ENCODE measurements at places on chromosomes 7 and 10.

DNA sequence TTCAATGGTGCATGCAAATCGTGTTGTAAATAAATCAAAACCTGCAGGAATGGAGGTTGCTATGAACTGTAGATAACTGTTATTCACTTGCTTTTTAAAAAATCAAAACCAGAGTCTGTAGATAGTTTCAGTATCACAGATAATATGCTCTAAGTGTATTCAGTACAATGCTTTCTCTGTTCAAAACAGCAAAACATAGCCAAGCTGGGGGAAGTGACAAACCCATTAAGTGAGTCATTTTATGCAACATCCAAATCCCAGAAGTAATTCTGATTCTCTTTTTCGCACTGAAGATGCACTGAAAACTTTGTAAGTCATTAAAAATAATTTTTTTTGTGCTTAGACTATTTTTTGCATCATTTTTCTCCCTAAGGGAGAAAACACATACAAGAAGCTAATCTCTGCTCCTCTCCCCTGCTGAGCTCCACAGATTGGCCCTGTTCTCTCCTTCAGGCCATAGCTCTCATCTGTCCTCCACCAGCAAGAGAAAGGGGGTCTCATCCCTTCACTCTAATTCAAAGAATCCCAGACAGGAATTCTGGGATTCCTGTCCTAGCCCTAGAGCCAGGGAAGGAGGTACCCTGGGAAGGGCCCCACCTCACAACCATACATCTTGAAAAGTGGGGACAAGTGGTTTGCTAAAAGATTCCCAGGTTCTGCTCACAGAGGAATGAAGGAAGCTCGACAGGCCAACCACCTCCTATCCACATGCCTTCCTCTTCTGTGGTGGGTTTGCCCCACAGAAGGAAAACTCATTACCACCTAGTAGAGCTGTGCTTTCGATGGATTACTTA lies 4.9 kb downstream of the PRTFDC1 start:
- DNase-seq, result no peak

- DNase-seq, result no peak
Measured at GRCh38 chr7:48168159-48168558, 3.1 kb upstream of the ABCA13 start.

DNA sequence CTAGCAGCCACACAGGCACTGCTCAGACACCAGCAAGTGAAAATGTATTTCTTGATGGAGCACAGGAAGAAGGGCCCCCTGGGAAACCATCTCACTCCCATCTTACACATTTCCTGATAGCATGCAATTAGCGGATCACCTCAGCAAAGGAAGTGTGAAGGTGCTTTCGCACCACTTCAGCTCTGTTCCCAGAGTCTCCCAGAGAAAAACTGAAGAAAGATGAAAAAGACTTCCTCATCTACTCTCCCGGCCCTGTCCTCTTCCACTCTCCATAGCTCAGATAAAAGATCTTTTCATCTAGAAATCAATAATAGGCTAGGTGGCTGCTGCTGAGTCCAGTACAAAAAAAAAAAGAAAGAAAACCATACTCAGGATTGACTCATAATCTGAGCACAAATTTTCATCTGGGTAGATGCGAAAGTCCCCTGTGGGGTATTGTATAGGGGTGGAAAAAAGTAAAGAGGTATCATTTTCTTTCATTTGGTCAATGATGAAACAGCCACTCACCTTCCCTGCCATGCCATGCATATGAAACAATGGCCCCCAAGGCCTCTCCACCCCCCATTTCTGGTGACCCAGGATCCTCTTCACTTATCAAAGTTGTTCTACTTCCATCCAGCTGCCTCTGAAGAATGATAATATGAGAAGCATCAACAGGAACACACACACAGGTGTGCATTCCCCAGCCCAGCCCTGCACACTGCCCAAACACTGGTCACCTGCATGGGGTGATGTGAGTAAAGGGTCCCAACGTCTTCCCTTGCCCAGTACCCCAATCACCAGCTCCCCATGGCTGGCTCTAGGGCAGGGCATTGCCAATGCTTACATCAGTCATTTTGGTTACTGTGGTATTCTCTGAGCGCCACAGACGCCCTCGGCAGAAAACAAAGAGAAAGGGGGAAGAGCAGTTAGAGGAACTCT lies 48.8 kb upstream of the DGKI start:
- no peak for DNase-seq

GRCh38 chr7:2162959-2163358 lies 69.8 kb downstream of the MAD1L1 start:
- no peak for DNase-seq

DNA sequence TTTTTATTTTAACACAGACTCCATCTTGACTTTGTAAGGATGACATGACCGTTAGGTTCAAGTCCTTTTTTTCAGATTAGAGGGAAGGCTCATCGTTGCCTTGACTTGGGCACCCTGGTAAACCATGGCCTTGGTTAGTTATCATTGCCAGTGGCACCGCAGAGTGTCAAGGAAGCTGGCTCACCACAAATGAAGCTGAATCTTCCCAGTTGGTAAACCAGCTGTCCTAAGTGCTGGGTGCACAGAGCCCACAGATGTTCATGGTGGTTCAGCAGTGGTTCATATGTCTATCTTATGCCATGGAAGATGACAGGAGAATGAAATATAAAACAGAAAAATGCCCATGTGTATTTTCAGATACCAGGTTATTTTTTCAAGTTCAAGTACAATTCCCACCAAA lies 273.6 kb downstream of the PLXDC2 start:
- DNase-seq, result no peak

GRCh38 chr7:7791523-7791922 lies 73.1 kb upstream of the RPA3 start:
- no peak for DNase-seq

DNA sequence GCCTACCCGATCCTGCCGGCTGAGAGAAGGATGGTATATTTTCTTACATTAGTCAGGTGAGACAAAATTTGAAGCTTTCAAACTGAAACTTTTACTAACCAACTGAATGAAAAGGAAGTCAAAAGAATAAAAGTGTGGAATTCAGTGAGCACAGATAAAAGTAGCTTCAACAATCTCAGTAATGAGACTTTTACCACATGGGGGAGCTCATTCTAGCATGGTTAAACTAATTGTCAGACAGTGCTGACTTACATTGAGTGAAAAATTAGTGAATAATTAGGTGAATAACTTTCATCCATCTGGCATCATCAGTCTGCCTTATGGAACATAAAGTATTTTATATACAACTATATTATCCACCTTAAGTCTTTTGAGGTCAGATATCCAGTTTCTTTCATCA lies 8.4 kb downstream of the FAM237B start:
- DNase-seq, result no peak

DNA sequence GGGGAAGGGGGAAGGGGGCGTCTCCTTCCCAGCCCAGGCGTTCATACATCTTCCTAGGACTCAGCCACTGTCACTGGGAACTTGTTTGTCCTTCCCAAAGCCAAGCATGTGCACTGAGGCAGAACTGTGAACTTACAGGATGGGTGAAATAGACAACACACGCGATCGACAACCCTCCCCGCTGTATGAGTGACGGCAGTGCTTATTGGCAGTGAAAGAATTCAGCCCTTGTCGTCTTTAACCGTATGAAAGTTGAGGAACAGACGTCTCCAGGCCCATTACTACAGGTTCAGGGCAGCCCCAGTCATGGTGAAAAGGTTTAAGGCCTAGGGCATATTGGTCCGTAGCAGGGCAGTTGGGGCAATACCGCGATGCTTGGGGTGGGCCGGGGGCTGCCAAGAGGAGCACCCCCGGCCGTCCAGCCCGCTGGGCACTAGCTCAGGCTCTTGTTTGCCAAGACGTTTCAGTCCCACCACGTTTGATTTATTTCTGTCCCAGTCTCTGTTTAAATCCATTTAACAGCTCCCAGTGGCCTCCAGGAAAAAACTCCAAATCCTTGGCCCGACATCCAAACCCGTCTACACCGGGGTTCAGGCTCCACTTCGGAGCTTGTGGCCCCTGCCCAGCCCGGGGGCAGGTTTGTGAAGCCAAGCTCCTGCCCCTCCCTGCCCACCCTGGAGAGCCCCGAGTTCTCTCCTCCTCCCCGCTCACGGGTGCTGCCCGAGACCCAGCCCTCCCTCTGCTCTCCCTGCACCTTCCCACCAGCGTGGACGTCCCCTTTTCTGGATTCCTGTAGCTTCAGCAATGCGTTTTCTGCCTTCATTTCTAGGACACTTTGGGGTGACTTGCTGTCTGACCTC lies 159.8 kb downstream of the DNAJB6 start:
- DNase-seq, result no peak

DNA sequence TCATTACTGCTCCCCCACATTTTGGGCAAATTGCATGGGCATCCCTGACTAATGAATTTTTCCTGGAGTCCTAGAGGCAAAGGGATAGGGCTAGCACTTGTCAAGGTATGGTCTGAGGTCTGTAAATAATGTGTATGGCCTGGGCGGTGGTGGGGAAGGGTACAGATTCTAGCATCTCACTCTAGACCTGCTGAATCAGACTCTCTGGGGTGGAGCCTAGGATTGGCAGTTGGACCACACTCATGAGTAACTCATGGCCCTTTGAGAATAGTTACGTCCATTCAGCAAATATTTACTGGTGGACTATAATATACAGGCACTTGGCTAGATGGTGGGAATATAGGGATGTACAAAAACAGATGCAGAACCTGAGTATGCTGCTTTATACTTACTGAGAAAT lies 118.0 kb downstream of the CELF2 start:
- DNase-seq, result no peak

- DNase-seq, result no peak
Measured at GRCh38 chr10:127922675-127923366, 15.9 kb downstream of the PTPRE start.

DNA sequence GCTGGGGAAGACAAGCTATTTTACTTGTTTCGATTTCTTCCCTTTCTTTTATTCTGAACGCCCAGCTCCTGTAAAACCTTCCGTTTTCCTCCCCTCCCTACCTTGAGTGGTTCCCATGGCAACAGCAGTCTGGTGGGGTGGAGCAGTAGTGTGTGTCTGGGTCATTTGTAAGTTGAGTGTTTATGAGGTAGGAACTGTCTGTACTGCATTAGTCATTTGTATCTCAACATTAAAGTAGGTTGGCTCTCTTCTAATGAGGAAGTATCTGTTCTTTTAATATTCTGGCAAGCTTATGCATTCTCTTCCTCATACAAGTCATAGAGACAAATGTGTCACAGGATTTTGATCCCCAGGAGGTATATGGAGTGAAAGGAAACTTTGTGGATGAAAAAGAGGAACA lies 85.3 kb upstream of the CCDC6 start:
- DNase-seq, result no peak

DNA sequence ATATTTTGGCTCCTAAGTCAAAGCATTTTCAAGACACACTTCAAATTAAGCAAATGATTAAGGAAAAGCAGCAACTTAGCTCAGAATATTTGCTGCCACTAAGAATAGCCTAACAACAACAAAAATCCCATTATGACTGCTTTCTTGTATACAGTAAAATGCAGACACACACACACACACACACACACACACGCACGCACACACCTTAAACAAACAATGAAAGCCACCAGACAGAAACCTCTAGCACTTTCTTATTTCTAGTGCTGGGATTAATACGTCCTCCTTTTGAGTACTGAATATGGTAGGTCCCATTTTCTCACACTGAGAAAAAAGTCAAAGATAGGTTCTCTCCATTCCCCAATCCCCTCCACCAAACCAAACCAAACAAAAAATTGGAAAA lies 23.4 kb upstream of the FEZF1 start:
- DNase-seq, result no peak

- DNase-seq, result no peak
Measured at GRCh38 chr7:14021069-14021468, 31.6 kb upstream of the ETV1 start.

DNA sequence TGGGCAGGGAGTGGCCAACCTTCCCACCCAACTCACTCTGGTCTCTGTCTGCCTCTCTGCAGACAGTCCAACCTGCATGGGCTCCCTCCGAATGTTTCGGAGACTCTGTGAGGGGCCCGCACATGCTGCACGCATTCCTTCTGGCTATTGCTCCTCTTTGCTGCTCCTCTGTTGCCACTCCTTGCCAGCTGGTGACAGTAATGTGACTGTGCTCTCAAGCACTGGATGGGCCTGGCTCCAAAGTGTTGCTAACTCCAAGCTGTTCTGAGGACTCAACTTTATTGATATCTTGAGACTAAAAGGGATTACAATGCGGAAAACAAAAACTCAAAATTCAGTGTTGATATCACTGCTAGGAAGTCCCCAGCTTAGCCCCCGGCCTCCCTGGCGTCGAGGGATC lies 105.4 kb upstream of the KIF5B start:
- DNase-seq, result no peak

DNA sequence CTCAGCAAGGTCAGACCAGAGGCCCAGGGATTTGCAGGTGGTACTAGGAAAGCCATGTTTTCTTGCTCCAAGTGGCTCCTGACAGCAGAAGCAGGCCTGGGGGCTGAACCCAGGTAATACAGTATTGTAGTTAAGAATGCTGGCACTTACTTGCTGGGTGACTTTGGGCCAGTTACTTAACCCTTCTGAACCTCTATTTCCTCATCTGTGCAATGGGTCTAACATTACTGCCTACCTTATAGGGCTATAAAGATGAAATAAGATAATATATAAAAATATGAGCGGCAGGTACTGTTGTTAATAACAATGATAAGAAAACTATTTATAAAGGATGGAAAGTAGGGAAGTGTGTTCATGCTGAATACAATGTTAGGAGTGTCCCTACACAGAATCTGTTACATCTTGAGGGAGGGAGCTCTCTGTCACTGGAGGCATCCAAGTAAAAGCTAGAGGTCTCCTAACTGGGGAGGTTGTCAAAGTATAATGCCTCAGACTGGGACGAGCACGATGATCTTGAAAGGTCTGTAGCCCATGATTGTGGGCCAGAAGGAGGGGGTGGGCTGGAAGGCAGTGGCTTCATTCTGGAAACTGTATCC lies 26.9 kb downstream of the ADAMTS14 start:
- no peak for DNase-seq

DNA sequence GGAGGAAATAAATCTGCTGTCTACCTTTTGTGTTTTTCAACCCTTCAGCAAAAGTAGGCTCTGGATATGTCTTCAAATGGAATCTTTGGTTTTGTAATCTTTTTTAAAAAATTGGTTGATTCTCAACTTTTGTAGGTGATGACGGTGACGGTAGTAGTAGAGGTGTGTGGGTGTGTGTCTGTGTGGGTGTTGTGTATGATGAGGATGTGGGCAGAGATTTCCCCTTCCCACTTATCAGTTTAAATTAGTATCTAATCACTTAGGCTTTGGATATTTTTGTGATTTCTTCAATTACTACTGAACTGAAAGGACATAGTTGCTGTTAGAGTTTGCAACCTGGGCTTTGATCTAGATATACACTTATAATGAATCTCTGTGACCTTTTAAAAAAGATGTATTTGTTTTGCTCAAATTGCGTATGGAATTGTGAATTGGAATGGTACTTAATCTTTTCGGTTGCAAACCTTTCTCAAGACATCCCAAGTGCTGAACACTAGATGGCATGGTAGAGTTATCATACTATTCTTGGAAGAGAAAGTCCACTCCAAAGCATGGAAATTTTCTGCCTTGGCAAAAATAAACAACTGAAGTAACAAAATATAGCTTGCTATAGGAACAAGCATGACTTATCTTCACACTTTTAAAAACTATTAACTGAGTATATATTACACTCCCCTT lies 51.9 kb upstream of the A1CF start:
- no peak for DNase-seq

- no peak for DNase-seq
Measured at GRCh38 chr10:132507409-132507955, 30.1 kb upstream of the INPP5A start.

Data from neuronal stem cell (in vitro differentiated cells).